ENCODE measurements at places on chromosomes 7 and 10. TPM values are rescaled to one million over a fixed set of nuclear protein-coding genes. Genes with fewer than 3 reads are reported as not detected.

- DNase-seq: no peak
Measured at GRCh38 chr10:126712681-126713080, 42.2 kb upstream of the C10orf90 start.

DNA sequence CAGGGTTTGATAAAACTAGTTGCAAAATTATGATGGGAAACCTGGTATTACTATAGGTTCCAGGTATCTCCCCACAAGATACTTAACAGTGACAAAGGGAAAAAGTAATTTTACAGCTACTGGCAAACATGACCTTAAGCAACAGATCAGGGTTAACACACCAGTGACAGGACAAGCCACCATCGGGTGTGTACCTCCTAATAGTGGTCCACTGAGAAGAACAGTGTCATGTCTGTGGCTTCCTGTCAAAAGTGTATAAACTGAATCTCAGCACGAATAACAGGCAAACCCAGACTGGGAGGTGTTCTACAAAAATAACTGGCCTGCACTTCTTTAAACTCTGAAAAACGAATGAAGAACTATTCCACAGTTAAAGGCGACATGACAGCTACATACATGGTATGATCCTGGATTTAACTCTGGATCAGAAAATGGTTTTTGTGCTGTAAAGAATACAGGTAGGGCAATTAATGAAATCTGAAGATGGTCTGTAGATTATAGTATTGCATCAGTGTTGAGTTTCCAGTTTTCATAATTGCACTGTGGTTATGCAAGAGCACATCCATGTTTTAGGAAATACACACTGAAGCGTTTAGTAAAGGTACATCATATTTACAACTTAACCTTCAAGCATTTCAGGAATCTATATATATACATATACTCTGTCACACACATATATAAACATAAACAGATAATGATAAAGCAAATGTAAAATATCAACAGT, 32.0 kb upstream of the ARMS2 start:
- DNase-seq: no peak

- no peak for DNase-seq
Measured at GRCh38 chr7:20199015-20199737, 18.0 kb downstream of the MACC1 start.

GRCh38 chr7:157233677-157234076, 95.0 kb downstream of the UBE3C start:
- DNase-seq: no peak

DNA sequence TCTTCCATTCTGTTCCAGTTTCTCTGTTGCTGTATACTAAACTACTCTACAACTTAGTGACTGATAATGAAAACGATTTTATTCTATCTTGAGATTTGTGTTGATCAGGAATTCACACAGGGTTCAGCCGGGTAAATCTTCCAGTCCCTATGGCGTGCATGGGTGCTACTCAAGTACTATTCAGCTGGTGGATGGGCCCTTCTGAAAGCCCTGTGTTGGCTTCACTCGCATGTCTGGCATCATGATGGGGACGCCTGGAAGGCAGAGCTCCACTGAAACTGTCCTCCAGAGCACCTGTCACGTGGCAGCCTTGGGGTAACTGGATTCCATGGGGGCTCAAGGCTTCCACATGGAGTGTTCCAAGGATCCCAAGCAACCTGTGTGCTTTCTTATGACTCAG, 86.0 kb upstream of the ZMIZ1 start:
- no peak for DNase-seq

- DNase-seq: no peak
Measured at GRCh38 chr10:132319853-132320653, 11.9 kb upstream of the LRRC27 start.

- DNase-seq: no peak
Measured at GRCh38 chr10:10500937-10501336, 516.7 kb upstream of the CELF2 start.

ANKRD2 gene
- 75.7 TPM for total RNA-seq

ADGRA1 gene
- 0.19 TPM for total RNA-seq

ZNF485 gene
- total RNA-seq: 1.7 TPM

RELN gene
- total RNA-seq: 2.1 TPM

SH2D4B gene
- 0.19 TPM for total RNA-seq

All from heart left ventricle (tissue), 16 donors.